ENCODE measurements at places on chromosomes 6 and 20. TPM values are rescaled to one million over a fixed set of nuclear protein-coding genes. Genes with fewer than 3 reads are reported as not detected.

The SHLD1 gene
- 3.5 TPM for total RNA-seq

The HUS1B gene
- 0.23 TPM for total RNA-seq

The PCMT1 gene
- 103 TPM for total RNA-seq

The SLC13A3 gene
- total RNA-seq: 2.8 TPM

The C6orf52 gene
- total RNA-seq: not detected

The KIF13A gene
- 66.0 TPM for total RNA-seq

The RIPPLY2 gene
- total RNA-seq: not detected

The ASIP gene
- not detected for total RNA-seq

The WFDC5 gene
- not detected for total RNA-seq

The NKX2-2 gene
- not detected for total RNA-seq

DNA sequence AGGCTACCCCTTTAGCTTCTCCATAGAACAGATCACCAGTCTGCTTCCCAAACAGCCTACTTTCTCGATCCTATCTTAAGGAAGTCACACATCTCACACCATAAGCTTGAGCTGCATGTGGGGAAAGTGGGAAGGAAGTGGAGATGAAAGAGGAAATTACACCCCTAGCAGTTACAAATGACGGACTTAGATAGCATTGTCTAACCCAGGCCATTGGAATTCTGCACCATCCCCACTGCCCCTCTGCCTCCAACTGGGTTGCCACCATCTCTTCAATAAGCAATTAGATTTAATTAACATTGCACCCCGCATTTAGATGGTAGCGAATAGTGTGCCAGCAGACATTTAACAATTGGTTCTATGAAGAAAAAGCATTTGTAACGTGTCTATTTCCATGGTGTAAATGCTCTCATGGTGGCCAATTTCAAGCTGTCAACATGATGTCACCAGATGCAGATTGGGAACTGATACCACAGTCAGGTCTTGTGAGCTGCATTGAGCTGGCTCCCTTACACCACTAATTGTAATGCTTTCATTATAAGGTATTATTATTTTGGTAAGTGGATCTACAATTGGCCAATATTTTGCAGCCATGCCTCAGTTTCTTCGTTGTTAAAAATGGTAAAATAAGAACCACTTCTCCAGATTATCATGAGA is 124.7 kb downstream of the CD24 start:
- no peak for DNase-seq
- H3K4me1 ChIP-seq: no peaks in the 10 kb centered on the region
- no peak overlapping the region for H3K27ac ChIP-seq
- H3K4me3 ChIP-seq: no peak overlapping the region
- no peaks in the 10 kb centered on the region for H3K27me3 ChIP-seq
- H3K36me3 ChIP-seq: no peaks in the 10 kb centered on the region

- peak overlapping the region; percentile 19 for H3K27ac ChIP-seq
- peak; percentile 0 for DNase-seq
- peaks cover 19% of the 10 kb centered on the region for H3K4me1 ChIP-seq
These were observed 248.9 kb upstream of the FOXQ1 start for GRCh38 chr6:1062786-1063545.

GRCh38 chr20:7196481-7196880 is 429.0 kb downstream of the BMP2 start:
- H3K36me3 ChIP-seq: no peaks in the 10 kb centered on the region
- no peak for DNase-seq
- no peak overlapping the region for H3K27ac ChIP-seq
- H3K27me3 ChIP-seq: no peaks in the 10 kb centered on the region

DNA sequence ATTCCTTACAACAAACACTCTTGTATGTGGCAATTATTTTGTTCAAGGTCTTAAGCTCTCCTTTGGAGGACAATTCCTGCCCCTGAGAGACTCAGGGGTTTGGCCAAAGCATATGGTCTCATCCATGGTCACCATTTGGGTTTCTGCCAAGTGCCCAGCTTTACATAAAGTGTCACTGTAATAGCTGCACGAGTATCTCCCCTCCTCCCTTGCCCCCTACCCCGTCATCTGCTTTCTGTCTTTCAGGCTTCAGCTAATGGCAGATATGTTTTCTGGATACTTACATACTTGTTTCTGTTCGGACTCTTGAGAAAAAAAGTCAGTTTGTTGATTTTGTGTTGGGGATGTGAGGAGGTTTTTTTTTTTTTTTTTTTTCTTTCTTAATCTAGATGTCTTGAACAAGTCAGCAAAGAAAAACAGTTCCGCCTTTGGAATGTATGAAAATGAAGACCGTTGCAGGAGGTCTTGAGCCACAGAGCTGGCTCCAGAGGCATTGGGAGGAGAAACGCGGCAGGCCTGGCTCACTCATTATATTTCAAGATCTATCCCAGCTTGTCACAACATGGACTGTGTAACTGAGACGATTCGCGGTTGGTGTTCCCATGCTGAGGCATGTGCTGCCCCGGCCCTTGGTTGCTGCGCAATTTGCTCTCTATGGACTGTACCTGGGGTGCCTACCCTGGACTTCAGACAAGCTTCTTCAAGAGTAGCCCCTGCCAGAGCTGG is 32.6 kb upstream of the STX16 start:
- no peak overlapping the region for H3K4me3 ChIP-seq
- no peak for DNase-seq
- H3K4me1 ChIP-seq: peaks cover 7% of the 10 kb centered on the region
- H3K36me3 ChIP-seq: peaks cover 12% of the 10 kb centered on the region
- no peak overlapping the region for H3K27ac ChIP-seq
- peaks cover 3% of the 10 kb centered on the region for H3K27me3 ChIP-seq

DNA sequence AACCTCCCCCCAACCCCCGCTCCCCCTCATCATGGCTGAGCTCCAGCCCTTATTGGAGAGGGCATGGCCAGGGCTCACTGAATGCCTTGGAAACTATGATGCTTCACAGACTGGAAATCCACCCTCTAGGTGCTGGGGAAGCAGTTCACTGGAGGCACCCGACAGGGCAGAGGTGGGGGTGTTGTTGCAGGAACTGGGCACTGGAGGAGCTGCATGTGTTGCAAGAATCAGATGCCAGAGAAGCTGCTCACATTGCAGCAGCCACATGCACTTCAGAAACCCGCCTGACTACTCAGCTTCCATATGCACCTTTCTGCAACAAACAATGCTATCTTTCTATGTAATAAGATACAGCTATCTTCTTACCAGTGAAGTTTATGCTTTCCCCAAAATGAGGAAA is 7.9 kb upstream of the TBPL1 start:
- no peaks in the 10 kb centered on the region for H3K36me3 ChIP-seq
- peaks cover 17% of the 10 kb centered on the region for H3K27me3 ChIP-seq
- no peak overlapping the region for H3K27ac ChIP-seq

DNA sequence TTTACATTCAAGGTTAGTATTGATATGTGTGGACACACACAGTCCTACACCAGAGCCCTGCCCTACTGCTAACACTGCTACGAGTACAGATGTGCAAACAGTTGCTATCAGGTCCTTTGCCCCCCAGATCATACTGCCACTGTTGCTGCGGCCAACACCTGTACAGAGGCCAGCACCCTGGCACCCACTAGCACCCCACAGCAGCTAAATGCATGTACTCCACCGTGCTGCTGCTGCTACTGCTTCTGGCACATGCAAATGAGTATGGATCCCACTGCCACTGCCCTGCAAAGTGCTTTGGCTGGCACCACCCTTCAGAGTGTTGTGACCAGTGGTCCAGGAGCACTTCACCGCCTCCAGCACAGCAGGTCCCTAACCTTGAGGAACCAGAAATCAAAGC is 621.9 kb downstream of the GRIK2 start:
- H3K4me3 ChIP-seq: no peak overlapping the region
- H3K27ac ChIP-seq: no peak overlapping the region
- peaks cover 12% of the 10 kb centered on the region for H3K36me3 ChIP-seq
- DNase-seq: no peak

GRCh38 chr20:52601295-52601971 is 370.7 kb upstream of the TSHZ2 start:
- H3K36me3 ChIP-seq: no peaks in the 10 kb centered on the region
- no peaks in the 10 kb centered on the region for H3K4me1 ChIP-seq
- no peak overlapping the region for H3K4me3 ChIP-seq
- H3K27me3 ChIP-seq: no peaks in the 10 kb centered on the region
- no peak for DNase-seq

- H3K4me1 ChIP-seq: peaks cover 30% of the 10 kb centered on the region
- peak overlapping the region; percentile 86 for H3K4me3 ChIP-seq
- DNase-seq: no peak
- peak overlapping the region; percentile 91 for H3K27ac ChIP-seq
- peaks cover 1% of the 10 kb centered on the region for H3K27me3 ChIP-seq
These were observed 46.2 kb downstream of the LRRN4 start for GRCh38 chr20:6007529-6008103.

- DNase-seq: no peak
- H3K27me3 ChIP-seq: no peaks in the 10 kb centered on the region
- H3K36me3 ChIP-seq: no peaks in the 10 kb centered on the region
- H3K27ac ChIP-seq: no peak overlapping the region
- peaks cover 5% of the 10 kb centered on the region for H3K4me1 ChIP-seq
These were observed 321.0 kb upstream of the HSF2 start for GRCh38 chr6:122078481-122078880.

DNA sequence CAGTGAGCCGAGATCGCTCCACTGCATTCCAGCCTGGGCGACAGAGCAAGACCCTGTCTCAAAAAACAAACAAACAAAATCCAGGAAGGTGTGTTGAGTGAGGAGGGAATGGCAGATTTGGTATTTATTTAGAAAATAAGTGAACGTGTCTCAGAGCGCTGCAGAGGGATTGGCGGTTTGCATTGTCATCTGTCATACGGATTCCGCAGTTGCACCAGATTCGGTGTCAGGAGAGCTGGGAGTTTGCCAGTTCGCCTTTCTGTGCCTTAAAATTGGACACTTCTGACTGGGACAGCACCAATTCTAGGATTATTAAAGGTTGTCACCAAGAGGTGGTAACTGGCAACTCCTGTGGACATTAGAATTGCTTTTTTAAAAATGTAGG is 912 bp downstream of the SNRNP48 start:
- peak overlapping the region; percentile 100 for H3K4me3 ChIP-seq
- peaks cover 63% of the 10 kb centered on the region for H3K4me1 ChIP-seq
- no peak for DNase-seq

DNA sequence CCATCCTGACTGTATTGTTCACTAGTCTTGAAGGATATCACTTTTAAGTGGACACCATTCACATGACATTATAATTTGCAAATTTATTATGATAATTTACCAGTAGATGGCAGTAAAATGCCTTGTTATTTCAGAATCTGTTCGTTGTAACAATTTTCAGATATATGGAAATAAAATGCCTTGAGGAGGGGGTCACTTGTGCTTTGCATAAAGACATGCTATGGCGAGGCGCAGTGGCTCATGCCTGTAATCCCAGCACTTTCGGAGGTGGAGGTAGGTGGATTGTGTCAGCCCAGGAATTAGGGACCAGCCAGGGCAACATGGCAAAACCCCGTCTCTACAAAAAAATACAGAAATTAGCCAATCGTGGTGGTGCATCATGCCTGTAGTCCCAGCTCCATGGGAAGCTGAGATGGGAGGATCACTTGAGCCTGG is 9.0 kb upstream of the NCOA6 start:
- peaks cover 20% of the 10 kb centered on the region for H3K27me3 ChIP-seq
- no peak overlapping the region for H3K27ac ChIP-seq
- 0 out of 2 replicates have a peak, but pooled peaks cover 6% of the 10 kb centered on the region for H3K4me1 ChIP-seq
- H3K36me3 ChIP-seq: no peaks in the 10 kb centered on the region
- peak; percentile 44 for DNase-seq

DNA sequence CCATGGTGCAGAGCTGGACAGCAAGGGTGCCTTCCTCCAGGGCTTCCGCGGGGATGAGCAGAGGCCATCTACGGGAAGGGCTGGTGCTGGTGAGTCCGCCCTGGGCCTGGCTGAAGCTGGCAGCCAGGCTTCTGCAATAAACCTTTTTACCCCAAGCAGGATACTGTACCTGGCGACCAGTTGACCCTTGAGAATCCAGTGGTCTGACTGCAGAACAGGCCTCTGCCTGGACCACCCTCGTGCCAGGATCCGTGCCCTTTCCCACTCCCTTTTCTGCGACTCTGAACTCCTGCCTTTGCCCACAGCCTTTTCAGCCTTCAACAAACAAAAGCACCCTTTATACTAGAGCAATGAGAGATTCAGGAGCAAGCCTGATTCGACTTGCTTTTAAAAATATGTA is 18.9 kb downstream of the CDH26 start:
- DNase-seq: no peak
- peaks cover 1% of the 10 kb centered on the region for H3K27me3 ChIP-seq
- H3K4me1 ChIP-seq: no peaks in the 10 kb centered on the region

- peaks cover 6% of the 10 kb centered on the region for H3K4me1 ChIP-seq
- DNase-seq: no peak
- no peak overlapping the region for H3K4me3 ChIP-seq
- H3K27me3 ChIP-seq: no peaks in the 10 kb centered on the region
- no peak overlapping the region for H3K27ac ChIP-seq
These were observed 73.7 kb downstream of the GMDS start for GRCh38 chr6:2171728-2172127.

GRCh38 chr6:14499841-14500240 is 382.3 kb downstream of the CD83 start:
- peaks cover 24% of the 10 kb centered on the region for H3K27me3 ChIP-seq
- peaks cover 24% of the 10 kb centered on the region for H3K4me1 ChIP-seq
- peak; percentile 86 for DNase-seq
- H3K27ac ChIP-seq: peak overlapping the region; percentile 20
- H3K4me3 ChIP-seq: peak overlapping the region; percentile 46
- H3K36me3 ChIP-seq: peaks cover 6% of the 10 kb centered on the region

- peak overlapping the region; percentile 51 for H3K27ac ChIP-seq
- peak; percentile 1 for DNase-seq
- H3K27me3 ChIP-seq: no peaks in the 10 kb centered on the region
- peaks cover 18% of the 10 kb centered on the region for H3K4me1 ChIP-seq
These were observed 46.7 kb downstream of the CD2AP start for GRCh38 chr6:47524136-47524845.

- DNase-seq: no peak
- H3K4me3 ChIP-seq: peak overlapping the region; percentile 7
- H3K4me1 ChIP-seq: peaks cover 20% of the 10 kb centered on the region
- no peaks in the 10 kb centered on the region for H3K27me3 ChIP-seq
- peak overlapping the region; percentile 56 for H3K27ac ChIP-seq
These were observed 51.6 kb downstream of the MBOAT1 start for GRCh38 chr6:20160541-20161283.

GRCh38 chr6:74606582-74607071 is 599.2 kb downstream of the COL12A1 start:
- peak; percentile 91 for DNase-seq
- no peaks in the 10 kb centered on the region for H3K36me3 ChIP-seq
- no peaks in the 10 kb centered on the region for H3K27me3 ChIP-seq
- H3K27ac ChIP-seq: peak overlapping the region; percentile 66

Data from HFFc6 (cell line).